Hematopoietic multipotent progenitor cell treated with erythropoietin and hydrocortisone succinate and interleukin-3 and kit ligand, for 17 days (in vitro differentiated cells): ENCODE measurements at places on chromosomes 4 and X.

DNA sequence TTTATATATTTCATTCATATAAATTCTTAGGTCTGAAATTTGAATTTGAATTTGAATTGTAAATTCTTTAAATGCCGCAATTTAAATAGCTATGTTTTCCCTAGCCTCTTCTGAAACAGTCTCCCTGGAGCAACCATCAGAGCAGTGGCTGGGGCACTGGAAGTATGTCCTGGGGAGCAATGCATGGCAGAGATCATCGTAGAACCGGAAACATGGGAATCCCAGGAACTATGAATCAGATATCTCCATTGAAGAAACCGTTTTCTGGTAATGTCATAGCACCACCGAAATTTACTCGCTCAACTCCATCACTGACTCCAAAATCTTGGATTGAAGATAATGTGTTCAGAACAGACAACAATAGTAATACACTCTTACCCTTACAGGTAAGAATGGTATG is 4.9 kb downstream of the CPEB2 start:
- DNase-seq = no peak

GRCh38 chr4:46934726-46935125 is 25.7 kb upstream of the COX7B2 start:
- no peak for DNase-seq

DNA sequence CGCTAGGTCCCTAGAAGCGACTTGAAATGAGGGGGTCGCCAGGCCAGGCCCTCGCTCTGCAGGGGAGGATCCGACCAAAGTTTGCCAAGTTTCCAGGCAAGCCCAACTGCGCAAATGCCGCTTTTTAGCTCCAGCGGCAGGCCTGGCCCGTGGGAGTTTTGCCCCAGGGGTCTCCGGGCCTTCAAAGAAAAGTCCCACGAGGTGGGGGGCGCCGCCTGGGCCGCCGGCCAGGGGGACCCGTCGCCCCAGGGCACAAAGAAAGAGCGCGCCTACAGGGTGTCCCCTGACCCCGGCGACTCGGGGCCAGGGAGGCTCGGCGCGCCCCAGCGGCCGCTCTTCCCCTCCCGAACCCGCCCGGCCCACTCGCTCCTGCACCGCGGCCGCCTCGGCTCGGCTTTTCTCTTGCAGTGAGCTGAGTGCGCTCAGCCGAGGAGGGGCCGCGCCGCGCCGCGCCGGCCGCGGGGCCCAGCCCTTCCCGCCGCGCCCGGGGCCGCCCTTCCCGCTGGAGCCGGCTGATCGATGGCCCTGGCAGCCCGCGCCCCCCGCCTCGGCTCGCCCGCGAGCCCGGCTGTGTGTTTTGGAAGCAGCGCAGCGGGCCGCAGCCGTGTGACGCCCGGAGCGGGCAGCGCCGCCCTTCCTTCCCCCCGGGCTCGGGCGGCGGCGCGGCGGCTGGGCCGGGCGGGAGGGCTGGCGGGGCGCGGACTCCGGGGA is 754 bp upstream of the KLF3 start:
- DNase-seq = peak; percentile 61

- no peak for DNase-seq
Observed at GRCh38 chr4:74623041-74623440, 171.3 kb downstream of the BTC start.

- DNase-seq = no peak
Observed at GRCh38 chr4:23260511-23260910, 567.8 kb downstream of the GBA3 start.

GRCh38 chrX:13094828-13095341 is 50.5 kb upstream of the FAM9C start:
- no peak for DNase-seq

DNA sequence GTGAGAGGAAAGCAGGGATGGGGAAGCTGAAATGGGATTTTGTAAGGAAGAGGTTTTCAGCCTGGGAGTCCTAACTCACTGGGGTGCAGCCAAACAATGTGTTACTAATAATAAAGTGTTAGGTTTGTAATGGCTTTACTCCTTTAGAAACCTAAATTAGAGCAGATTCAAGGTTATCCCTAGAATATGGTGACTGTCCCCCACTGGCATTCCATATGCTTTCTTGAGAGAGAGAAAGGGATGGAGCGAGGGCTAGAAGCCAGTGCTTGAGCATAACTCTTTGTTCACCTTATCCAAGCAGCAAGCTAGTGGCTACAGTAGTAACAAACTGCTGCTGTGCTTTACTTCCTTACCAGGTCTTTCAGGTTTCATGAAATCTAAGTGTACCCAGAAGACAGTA is 249.1 kb upstream of the PGRMC2 start:
- DNase-seq = no peak

DNA sequence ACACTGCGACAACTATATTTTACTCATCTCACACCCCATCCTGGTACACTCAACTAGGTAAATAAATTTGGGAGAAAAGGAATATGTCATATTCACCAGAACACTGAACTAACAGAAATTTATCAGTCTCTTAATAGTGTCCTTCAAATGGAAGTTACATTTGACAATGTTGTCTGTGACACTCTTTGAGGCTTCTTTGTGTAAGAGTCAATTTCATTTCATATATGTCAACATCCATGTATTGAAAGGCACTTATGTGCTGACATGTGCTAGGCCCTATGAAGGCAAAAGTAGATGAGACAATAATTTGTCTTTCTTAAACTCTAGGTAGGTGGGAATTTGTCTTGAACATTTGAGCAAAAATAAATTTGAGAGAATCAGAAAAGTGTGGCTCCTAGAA is 82.0 kb downstream of the TECRL start:
- no peak for DNase-seq

GRCh38 chr4:117983541-117984365 is 50.5 kb upstream of the NDST3 start:
- DNase-seq = no peak

GRCh38 chr4:151882072-151882803 is 121.4 kb upstream of the GATB start:
- no peak for DNase-seq

DNA sequence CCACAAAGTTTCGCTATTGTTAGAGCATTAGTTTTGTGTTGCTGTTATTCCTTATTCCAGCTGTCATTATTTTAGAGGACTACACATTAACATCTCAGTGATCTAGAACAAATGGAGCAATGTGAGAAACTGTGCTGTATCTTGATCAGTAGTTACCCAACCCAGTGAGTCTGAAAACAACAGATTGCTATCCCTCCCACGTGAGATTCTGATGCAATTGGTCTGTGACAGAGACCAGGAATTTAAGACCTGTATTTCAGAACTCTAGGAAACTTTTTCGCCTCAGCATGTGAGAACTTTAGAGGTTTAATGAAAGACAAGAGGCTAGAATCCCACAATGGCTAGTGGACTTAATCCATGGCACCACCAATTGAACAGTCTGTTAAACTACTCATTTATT is 35.7 kb upstream of the CDS1 start:
- no peak for DNase-seq

GRCh38 chrX:5730556-5730955 is 498.1 kb downstream of the NLGN4X start:
- DNase-seq = no peak

- DNase-seq = no peak
Observed at GRCh38 chrX:22467571-22467970, 194.9 kb downstream of the CBLL2 start.

GRCh38 chr4:127131527-127131926 is 501.2 kb upstream of the INTU start:
- DNase-seq = no peak
